ENCODE measurements at places on chromosomes 5 and 9. TPM values are rescaled to one million over a fixed set of nuclear protein-coding genes. Genes with fewer than 3 reads are reported as not detected.

The KCNV2 gene
- not detected for polyA plus RNA-seq

The ZNG1F gene
- polyA plus RNA-seq, result 40.2 TPM

The PCDHB9 gene
- 0.47 TPM for polyA plus RNA-seq

DNA sequence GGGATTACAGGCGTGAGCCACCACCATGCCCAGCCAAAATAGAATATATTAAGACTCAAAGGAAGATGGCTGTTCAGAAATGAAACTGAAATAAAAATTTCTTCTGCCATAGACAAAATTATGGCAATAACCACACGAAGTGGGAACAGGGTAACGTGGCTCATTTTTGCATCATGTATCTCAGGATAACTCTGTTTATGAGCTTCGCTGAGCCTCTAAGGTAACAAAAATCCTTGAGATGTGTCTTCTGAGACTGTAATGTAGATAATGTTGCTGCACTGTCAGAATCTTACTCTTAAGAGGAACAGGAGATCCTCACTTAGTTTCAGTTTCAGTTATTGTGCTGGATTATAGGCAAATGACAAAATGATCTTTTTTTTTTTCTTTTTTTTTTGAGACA lies 153.8 kb downstream of the GOLPH3 start:
- DNase-seq, result no peak

DNA sequence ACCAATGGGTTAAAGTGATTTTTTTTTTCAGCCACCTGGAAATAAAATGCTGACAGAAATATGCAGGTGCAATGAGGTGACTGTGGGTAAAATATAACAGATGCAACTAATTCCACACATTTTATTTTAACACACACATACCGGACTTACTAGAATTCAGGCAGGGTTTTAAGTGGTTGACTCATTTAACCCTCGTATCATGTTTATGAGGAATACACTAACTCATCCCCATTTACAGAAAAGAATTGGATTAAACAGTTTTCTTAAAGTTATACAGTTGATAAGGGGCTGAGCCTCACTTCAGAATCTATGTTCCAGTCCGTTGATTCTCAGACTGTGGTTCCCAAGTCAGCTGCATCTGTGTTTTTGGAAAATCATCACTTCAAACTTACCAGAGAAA lies 207.5 kb downstream of the CHSY3 start:
- DNase-seq, result no peak

Data from kidney (tissue), 22 donors.